ENCODE measurements at places on chromosomes 3 and 15. TPM values are rescaled to one million over a fixed set of nuclear protein-coding genes. Genes with fewer than 3 reads are reported as not detected.

Gene CACNA2D2
- total RNA-seq, result 3.6 TPM

DNA sequence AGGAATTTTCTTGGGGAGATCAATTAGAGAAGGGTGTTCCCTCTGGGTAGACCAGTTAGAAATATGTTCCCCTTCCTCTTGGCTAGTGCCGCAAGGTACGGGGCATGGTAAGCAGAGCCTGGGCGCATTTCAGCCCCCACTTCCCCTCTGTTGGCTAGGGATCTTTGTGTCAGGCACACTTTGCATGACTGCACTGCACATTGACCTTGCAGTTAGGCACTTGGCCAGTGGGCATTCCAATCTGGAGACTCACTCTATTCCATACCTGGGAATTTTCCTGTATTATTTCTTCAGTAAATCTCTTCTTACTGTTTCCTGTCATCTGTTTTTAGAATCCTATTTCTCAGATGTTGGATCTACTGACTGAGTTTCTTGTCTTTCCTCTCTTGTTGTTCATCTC, 30.0 kb upstream of the CACNA1D start:
- H3K36me3 ChIP-seq, result no peaks in the 10 kb centered on the region
- DNase-seq, result peak; percentile 72
- H3K27ac ChIP-seq, result peak overlapping the region; percentile 18
- H3K4me3 ChIP-seq, result no peak overlapping the region
- no peaks in the 10 kb centered on the region for H3K27me3 ChIP-seq

DNA sequence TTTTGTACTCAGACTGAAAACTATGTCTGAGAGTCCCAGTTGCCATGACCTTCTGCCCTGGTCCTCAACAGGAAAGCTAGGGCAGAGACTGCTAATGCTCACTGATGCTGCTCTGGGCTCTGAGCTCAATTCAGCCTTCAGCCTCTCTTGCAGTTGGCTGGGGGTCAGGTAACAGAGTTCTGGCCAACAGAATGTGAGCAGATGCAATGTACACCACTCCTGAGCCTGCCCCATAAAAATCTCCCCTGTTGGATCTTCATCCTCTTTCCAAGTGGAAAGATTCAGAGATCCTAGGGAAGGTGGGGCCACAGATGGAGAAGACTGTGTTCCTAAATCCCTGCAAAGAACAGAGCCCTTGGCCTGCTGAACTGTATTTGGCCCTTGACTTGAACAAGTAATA, 87.8 kb downstream of the PDZRN3 start:
- H3K4me3 ChIP-seq, result no peak overlapping the region
- H3K27ac ChIP-seq, result no peak overlapping the region
- peaks cover 5% of the 10 kb centered on the region for H3K4me1 ChIP-seq

DNA sequence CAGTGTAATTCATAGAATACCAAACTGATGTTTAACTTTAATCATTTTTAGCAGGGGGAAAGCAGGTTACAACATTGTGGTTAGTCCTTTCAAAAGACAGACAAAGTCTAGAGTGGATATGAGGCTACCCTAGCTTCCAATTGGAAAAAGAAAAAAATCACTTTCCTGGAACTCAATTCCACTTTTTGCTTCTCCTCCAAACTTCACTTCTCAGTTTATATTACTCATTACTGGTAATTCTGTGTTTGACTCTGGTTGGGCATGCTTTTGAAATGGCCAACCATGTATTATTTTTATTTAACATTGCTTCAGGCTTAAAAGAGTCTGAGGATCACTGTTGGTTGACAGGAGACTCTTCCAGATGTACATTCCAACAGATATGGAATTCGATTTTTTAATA, 84.8 kb downstream of the RAP2B start:
- H3K4me1 ChIP-seq, result no peaks in the 10 kb centered on the region
- H3K27me3 ChIP-seq, result no peaks in the 10 kb centered on the region
- no peak for DNase-seq
- H3K4me3 ChIP-seq, result no peak overlapping the region
- no peaks in the 10 kb centered on the region for H3K36me3 ChIP-seq
- H3K27ac ChIP-seq, result no peak overlapping the region

DNA sequence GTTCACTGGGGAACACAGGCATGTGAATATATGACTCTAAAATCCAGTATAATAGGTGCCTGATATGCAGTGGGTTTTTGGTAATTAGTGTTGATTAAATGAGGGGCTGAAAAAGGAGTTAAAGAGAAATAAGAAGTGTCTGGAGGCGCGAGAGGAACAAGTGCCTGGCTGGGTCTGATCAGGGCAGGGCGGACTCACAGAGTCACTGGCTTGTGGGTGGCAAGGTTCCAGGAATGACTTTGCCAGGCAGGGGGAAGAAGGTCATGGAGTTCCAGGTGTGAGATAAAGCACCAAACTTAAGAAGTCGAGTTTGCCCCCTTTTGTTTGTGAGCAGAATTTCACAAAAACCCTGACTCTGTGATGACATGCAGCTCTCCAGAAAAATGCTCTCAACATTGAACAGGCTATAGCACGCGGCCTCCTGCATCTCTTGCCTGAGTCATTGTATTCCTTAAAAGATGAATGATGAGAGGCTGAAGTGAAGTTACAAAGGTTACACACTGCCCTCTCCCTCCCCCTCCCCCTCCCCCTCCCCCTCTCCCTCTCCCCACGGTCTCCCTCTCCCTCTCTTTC, 63.0 kb upstream of the LMCD1 start:
- H3K4me1 ChIP-seq, result peaks cover 5% of the 10 kb centered on the region
- no peaks in the 10 kb centered on the region for H3K36me3 ChIP-seq

DNA sequence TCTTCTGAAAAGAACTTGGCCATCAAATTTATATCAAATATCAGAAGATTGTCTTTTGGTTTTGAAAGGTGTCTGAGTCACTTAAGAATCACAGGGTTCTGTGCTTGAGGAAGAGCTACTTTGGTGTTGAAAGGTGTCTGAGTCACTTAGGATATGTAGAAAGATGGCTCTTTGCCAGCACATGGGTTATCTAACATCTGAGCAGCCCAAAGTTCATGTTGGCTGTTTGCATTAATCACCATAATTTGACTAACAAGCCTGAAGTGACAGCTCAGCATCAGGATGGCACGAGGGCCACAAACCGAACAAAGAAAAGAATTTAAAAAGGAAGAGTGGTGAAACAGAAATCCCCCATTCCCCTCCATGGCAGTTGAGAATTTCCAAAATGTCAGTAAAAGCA, 190.5 kb upstream of the CMC1 start:
- DNase-seq, result no peak
- no peak overlapping the region for H3K4me3 ChIP-seq
- H3K36me3 ChIP-seq, result no peaks in the 10 kb centered on the region
- H3K27me3 ChIP-seq, result no peaks in the 10 kb centered on the region

- no peaks in the 10 kb centered on the region for H3K27me3 ChIP-seq
- no peak overlapping the region for H3K4me3 ChIP-seq
- H3K27ac ChIP-seq, result peak overlapping the region; percentile 26
- DNase-seq, result no peak
- no peaks in the 10 kb centered on the region for H3K36me3 ChIP-seq
Observed at GRCh38 chr15:45386420-45386819, 8.1 kb upstream of the GATM start.

Gene UNC13C
- total RNA-seq, result 0.19 TPM

DNA sequence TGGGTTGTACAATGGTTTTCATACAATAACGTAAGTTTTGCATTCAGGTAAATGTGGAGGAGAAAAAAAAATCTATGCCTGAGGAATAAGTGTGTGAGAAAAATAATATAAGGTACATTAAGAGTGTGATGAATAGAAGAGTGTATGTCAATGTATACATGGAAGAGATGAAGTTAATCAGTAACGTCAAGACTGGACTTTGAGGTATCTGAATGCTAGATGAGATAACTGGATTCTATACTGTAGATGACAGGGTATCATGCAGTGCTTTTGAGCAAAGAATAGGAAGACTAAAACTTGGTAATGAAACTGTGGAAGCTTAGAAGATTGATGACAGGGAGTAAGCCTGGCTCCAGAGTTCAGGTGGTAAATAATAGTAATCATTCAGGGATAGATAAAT, 666.7 kb upstream of the SGO1 start:
- no peak overlapping the region for H3K27ac ChIP-seq
- DNase-seq, result no peak
- H3K4me1 ChIP-seq, result no peaks in the 10 kb centered on the region
- no peaks in the 10 kb centered on the region for H3K27me3 ChIP-seq
- no peaks in the 10 kb centered on the region for H3K36me3 ChIP-seq

Gene PDHB
- 71.7 TPM for total RNA-seq

DNA sequence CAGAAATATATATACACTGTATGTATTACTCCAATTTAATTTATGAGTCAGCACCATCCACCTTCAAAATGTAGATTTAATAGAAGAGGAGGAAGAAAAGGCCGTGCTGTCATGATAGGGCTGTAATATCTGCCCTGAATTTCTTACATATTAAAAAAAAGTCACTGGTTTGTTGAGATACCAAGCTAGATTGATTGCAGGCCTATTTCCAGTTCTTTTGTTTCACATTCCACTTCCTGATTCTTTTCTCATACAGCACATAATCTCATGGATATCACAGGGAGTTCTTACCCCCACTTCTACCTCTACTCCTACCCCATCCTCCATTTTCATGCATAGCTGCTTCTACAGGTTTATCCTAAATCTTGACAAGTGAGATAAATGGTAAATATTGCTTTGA, 290.3 kb downstream of the ZBTB20 start:
- H3K27ac ChIP-seq, result no peak overlapping the region
- no peaks in the 10 kb centered on the region for H3K4me1 ChIP-seq
- H3K4me3 ChIP-seq, result no peak overlapping the region
- H3K27me3 ChIP-seq, result no peaks in the 10 kb centered on the region

DNA sequence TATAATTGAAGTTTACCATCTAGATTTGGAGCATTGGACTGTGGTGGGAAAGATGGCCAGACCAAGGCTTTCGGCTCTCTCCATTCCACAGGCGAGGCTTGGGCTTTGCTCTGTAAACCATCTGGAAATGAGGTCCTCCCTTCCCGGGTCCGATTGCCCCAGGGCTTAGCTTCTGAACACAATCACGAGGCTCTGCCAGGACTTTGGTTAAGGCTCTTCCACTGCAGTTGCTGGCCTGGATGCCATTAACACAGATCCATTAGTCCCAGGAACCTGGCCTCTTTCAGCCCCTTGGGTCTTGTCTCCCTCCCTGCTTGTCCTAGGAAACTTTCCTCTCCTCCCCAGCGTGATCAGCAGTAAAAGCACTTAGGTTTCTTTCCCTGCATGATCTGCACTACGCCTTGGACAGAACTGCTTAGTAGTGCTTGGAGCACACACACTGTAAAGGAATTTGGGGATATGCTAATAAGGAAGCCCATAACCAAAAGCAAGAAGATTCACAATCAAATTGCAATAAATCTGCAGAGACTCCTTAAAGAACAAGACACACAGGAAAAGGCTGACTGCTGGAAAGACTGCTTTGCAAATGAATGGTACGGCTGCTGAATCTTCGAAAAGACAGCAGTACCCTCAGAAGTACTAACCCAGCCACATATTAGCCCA, 154.3 kb downstream of the ECT2 start:
- H3K4me1 ChIP-seq, result no peaks in the 10 kb centered on the region
- H3K27ac ChIP-seq, result no peak overlapping the region
- H3K36me3 ChIP-seq, result no peaks in the 10 kb centered on the region

- H3K4me3 ChIP-seq, result no peak overlapping the region
- DNase-seq, result no peak
- no peak overlapping the region for H3K27ac ChIP-seq
- peaks cover 2% of the 10 kb centered on the region for H3K4me1 ChIP-seq
- no peaks in the 10 kb centered on the region for H3K36me3 ChIP-seq
Observed at GRCh38 chr3:157061265-157061664, 98.7 kb downstream of the CCNL1 start.

GRCh38 chr3:191331388-191331787, 1.1 kb upstream of the UTS2B start:
- no peak for DNase-seq
- no peaks in the 10 kb centered on the region for H3K4me1 ChIP-seq
- no peaks in the 10 kb centered on the region for H3K27me3 ChIP-seq
- H3K4me3 ChIP-seq, result no peak overlapping the region
- H3K36me3 ChIP-seq, result no peaks in the 10 kb centered on the region

Gene AQP9
- 1.4 TPM for total RNA-seq

- H3K36me3 ChIP-seq, result no peaks in the 10 kb centered on the region
- H3K4me3 ChIP-seq, result no peak overlapping the region
- H3K27me3 ChIP-seq, result no peaks in the 10 kb centered on the region
- peak; percentile 72 for DNase-seq
- peaks cover 1% of the 10 kb centered on the region for H3K4me1 ChIP-seq
Observed at GRCh38 chr15:56892659-56893363, 25.6 kb upstream of the TCF12 start.
